Metanephros (tissue), 2 donors: ENCODE measurements at places on chromosomes 5 and 9. TPM values are rescaled to one million over a fixed set of nuclear protein-coding genes. Genes with fewer than 3 reads are reported as not detected.

The TEK gene
- 45.7 TPM for total RNA-seq

The FAM163B gene
- total RNA-seq, result 2.7 TPM

The PCDHA11 gene
- total RNA-seq, result 0.82 TPM

The PCDHA1 gene
- 0.12 TPM for total RNA-seq
